ENCODE measurements at places on chromosomes 1 and 21.

DNA sequence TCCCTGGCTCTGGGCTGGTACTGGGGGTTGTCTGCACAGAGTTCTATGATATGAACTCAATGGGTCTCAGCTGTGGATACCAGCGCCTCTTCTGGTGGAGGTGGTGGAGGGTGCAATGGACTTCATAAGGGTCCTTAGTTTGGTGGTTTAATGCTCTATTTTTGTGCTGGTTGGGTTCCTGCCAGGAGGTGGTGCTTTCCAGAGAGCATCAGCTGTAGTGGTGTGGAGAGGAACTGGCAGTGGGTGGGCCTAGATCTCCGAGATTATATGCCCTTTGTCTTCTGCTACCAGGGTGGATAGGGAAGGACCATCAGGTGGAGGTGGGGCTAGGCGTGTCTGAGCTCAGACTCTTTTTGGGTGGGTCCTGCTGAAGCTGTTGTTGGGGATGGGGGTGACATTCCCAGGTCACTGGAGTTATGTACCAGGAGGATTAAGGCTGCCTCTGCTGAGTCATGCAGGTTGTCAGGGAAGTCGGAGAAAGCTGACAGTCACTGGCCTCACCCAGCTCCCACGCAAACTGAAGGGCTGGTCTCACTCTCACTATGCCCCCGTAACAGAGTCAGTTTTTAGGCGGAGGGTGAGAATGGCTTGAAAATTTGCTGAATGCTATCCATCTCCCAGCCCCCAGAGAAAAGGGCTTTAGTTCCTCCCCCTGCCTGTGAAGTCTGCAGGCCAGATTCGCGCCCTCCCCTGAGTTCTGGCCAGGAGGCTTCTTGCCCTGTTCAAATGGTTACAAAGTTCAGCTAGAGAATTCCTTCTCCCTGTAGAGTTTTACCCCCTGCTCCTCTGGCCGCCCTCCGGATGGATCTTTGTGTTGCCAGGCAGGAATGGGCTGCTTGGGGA, 902.9 kb downstream of the LTN1 start:
- H3K27me3 ChIP-seq = no peaks in the 10 kb centered on the region
- no peak for DNase-seq
- H3K27ac ChIP-seq = no peak overlapping the region

- H3K27me3 ChIP-seq = no peaks in the 10 kb centered on the region
- no peaks in the 10 kb centered on the region for H3K4me1 ChIP-seq
- H3K27ac ChIP-seq = no peak overlapping the region
- H3K4me3 ChIP-seq = no peak overlapping the region
Observed at GRCh38 chr1:3003941-3004270, 17.4 kb upstream of the ACTRT2 start.

- H3K27ac ChIP-seq = no peak overlapping the region
- H3K4me3 ChIP-seq = no peak overlapping the region
- H3K27me3 ChIP-seq = no peaks in the 10 kb centered on the region
- no peaks in the 10 kb centered on the region for H3K36me3 ChIP-seq
- no peak for DNase-seq
- no peaks in the 10 kb centered on the region for H3K4me1 ChIP-seq
Observed at GRCh38 chr1:207851696-207852095, 59.2 kb downstream of the CD34 start.

DNA sequence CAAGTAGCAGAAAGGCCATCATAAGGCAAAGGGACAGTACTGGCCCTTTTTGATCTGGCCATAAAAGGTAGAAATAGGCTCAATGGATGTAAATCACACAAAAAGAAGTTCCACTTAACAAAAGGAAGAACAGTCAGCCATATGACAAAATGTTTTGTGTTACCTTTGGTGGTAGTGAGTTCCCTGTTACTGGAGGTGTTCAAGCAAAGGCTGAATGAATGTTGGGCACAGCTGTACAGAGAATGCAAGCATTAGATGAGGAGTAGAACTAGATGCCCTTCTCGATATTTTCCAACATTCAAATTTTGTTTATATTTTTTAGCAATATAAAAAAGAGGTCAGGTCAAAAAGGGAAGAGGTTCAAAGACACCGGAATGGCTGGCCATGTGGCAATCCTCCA, 20.0 kb downstream of the OLFML3 start:
- DNase-seq = no peak
- H3K4me1 ChIP-seq = peaks cover 4% of the 10 kb centered on the region
- no peak overlapping the region for H3K4me3 ChIP-seq
- H3K36me3 ChIP-seq = no peaks in the 10 kb centered on the region
- no peak overlapping the region for H3K27ac ChIP-seq

GRCh38 chr21:35855484-35855883, 204.8 kb downstream of the SETD4 start:
- H3K36me3 ChIP-seq = no peaks in the 10 kb centered on the region
- H3K4me1 ChIP-seq = peaks cover 8% of the 10 kb centered on the region
- peak; percentile 30 for DNase-seq
- H3K27ac ChIP-seq = no peak overlapping the region

- DNase-seq = peak; percentile 33
- peaks cover 5% of the 10 kb centered on the region for H3K4me1 ChIP-seq
- H3K27me3 ChIP-seq = peaks cover 5% of the 10 kb centered on the region
- H3K36me3 ChIP-seq = no peaks in the 10 kb centered on the region
- no peak overlapping the region for H3K4me3 ChIP-seq
Observed at GRCh38 chr1:26496861-26497260, 24.6 kb downstream of the HMGN2 start.

- peak; percentile 48 for DNase-seq
- no peak overlapping the region for H3K27ac ChIP-seq
- peaks cover 2% of the 10 kb centered on the region for H3K4me1 ChIP-seq
- peaks cover 24% of the 10 kb centered on the region for H3K36me3 ChIP-seq
Observed at GRCh38 chr21:43975469-43976098, 36.5 kb upstream of the TRAPPC10 start.

- peaks cover 7% of the 10 kb centered on the region for H3K36me3 ChIP-seq
- no peak for DNase-seq
- H3K27me3 ChIP-seq = no peaks in the 10 kb centered on the region
- H3K4me3 ChIP-seq = no peak overlapping the region
Observed at GRCh38 chr1:6831366-6831765, 46.1 kb downstream of the CAMTA1 start.

GRCh38 chr1:218742467-218743262, 397.5 kb downstream of the TGFB2 start:
- H3K27me3 ChIP-seq = no peaks in the 10 kb centered on the region
- no peak overlapping the region for H3K4me3 ChIP-seq
- H3K4me1 ChIP-seq = no peaks in the 10 kb centered on the region
- no peak for DNase-seq
- H3K27ac ChIP-seq = no peak overlapping the region

DNA sequence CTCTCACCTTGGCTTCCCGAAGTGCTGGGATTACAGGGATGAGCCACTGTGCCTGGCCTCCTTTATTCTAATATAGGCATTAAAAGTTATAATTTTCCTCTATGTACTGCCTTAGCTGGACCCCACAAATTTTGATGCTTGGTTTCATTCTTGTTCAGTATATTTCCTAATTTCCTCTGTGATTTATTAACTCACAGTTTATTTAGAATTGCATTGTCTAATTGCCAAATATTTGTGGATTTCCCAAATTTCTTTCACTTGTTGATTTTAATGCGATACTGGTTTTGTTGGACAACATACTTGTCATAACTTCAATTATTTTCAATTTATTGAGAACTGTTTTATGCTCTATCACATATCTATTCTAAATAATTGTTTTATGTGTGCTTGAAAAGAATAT, 366.0 kb downstream of the OMA1 start:
- H3K36me3 ChIP-seq = no peaks in the 10 kb centered on the region
- no peak overlapping the region for H3K4me3 ChIP-seq
- no peak overlapping the region for H3K27ac ChIP-seq
- no peaks in the 10 kb centered on the region for H3K4me1 ChIP-seq
- no peak for DNase-seq

DNA sequence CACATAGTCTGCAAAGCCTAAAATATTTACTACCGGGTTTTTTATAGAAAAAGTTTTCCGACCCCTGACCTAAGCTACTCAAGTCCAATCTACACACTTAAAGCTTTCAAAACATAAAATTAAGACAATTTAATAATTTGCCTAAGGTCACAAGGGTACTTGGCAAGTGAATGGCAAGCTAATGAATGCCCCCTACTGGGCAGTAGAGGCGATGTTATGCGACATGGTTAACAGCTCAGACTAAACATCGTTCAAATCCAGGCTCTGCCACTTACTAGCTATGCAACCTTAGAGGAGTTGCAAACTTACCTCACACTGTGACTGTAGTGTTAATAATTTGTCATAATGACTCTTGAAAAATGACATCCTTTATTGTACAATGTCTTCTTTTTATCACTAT, 317.2 kb upstream of the NFIA start:
- no peaks in the 10 kb centered on the region for H3K36me3 ChIP-seq
- no peaks in the 10 kb centered on the region for H3K4me1 ChIP-seq
- H3K27ac ChIP-seq = no peak overlapping the region
- no peak overlapping the region for H3K4me3 ChIP-seq
- no peak for DNase-seq
- H3K27me3 ChIP-seq = no peaks in the 10 kb centered on the region

- H3K4me3 ChIP-seq = no peak overlapping the region
- H3K27ac ChIP-seq = no peak overlapping the region
- H3K4me1 ChIP-seq = peaks cover 3% of the 10 kb centered on the region
- peak; percentile 93 for DNase-seq
- H3K36me3 ChIP-seq = peaks cover 5% of the 10 kb centered on the region
Observed at GRCh38 chr1:248828845-248829244, 3.1 kb upstream of the SH3BP5L start.

DNA sequence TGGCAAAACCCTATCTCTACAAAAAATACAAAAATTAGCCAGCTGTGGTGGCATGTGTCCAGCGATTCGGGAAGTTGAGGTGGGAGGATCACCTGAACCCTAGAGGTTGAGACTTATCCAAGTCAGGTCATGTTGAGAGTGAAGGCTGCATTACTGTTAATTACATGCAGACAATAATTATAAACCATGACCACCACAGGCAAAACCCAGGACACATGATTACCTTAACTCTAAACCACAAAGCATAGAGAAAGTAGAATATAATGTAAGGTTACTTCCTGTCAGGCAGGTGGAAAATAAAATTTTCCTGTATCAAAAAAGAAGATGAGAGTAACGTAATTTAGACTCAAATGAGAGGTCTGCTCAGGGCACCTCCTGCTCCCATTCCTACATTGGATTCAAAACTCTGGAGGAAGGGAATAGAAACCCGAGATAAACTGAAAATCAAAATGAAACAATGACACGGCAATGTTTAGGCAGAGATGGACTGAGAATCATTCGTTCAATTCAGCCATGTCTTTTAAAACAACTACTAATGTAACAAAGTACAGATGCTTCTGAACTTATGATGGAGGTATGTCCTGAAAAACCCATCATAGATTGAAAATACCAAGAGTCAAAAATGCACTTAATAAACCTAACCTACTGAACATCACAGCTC, 33.6 kb downstream of the RGS8 start:
- no peaks in the 10 kb centered on the region for H3K36me3 ChIP-seq
- no peak overlapping the region for H3K27ac ChIP-seq
- H3K4me3 ChIP-seq = no peak overlapping the region
- no peaks in the 10 kb centered on the region for H3K4me1 ChIP-seq

GRCh38 chr21:40733024-40733397, 113.9 kb downstream of the DSCAM start:
- DNase-seq = no peak
- no peak overlapping the region for H3K4me3 ChIP-seq
- H3K36me3 ChIP-seq = no peaks in the 10 kb centered on the region

GRCh38 chr1:78437396-78437795, 53.4 kb upstream of the PTGFR start:
- H3K36me3 ChIP-seq = no peaks in the 10 kb centered on the region
- H3K4me3 ChIP-seq = no peak overlapping the region
- H3K27ac ChIP-seq = no peak overlapping the region
- no peaks in the 10 kb centered on the region for H3K4me1 ChIP-seq
- peak; percentile 27 for DNase-seq

DNA sequence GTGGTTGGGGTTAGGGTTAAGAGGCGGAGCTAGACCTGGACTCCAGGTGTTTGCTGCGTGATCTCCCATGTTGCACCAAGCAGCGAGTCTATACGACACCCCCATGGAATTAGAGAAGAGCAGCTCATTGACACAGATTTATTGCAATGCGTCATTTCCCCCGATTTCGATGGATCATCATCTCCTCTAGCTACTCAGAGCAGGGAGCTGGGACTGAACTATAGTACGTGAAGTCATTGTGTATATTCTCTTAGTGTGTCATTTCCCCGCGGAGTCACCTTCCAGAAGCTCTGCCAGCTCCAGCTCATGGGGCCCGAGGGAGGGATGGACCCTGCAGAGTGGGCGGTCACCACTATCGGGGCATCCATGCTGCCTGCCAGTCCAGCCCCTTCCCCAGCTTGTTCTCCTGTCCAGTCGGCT, 7.5 kb upstream of the C2CD2 start:
- H3K36me3 ChIP-seq = no peaks in the 10 kb centered on the region
- peaks cover 14% of the 10 kb centered on the region for H3K4me1 ChIP-seq
- H3K4me3 ChIP-seq = no peak overlapping the region
- H3K27ac ChIP-seq = no peak overlapping the region
- peak; percentile 90 for DNase-seq

DNA sequence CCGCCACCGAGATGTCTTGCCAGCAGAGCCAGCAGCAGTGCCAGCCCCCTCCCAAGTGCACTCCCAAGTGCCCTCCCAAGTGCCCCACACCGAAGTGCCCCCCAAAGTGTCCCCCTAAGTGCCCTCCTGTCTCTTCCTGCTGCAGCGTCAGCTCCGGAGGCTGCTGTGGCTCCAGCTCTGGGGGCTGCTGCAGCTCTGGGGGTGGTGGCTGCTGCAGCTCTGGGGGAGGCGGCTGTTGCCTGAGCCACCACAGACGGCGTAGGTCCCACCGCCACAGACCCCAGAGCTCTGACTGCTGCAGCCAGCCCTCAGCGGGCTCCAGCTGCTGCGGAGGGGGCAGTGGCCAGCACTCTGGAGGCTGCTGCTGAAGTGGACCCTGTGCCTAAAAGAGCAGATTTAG, 1.4 kb downstream of the LCE1F start:
- H3K4me3 ChIP-seq = no peak overlapping the region
- no peak for DNase-seq
- no peaks in the 10 kb centered on the region for H3K36me3 ChIP-seq

DNA sequence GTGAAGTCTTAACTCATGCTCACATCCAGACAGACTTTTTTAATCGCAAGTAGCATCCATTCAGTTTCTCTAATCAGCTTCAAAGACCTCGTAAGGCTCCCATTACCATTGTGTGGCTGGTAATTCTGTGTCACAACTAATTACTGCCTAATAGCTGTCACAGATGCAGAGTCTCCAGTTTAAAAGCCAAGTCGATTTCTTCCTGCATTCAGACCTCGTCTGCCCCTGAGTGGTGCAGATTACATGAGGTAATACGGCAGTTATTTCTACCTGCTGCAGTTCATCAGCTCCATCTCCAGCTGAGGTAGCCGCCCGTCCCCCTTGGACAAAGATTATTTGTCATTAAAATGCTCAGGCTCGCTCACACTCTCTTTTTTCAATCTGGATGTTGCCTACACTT, 34.4 kb upstream of the OLIG2 start:
- no peaks in the 10 kb centered on the region for H3K4me1 ChIP-seq
- DNase-seq = no peak
- no peak overlapping the region for H3K27ac ChIP-seq
- no peak overlapping the region for H3K4me3 ChIP-seq
- peaks cover 29% of the 10 kb centered on the region for H3K27me3 ChIP-seq
- no peaks in the 10 kb centered on the region for H3K36me3 ChIP-seq
